Stimulated activated CD4-positive, alpha-beta T cell treated with anti-CD3 and anti-CD28 coated beads, Interleukin-1b, Interleukin-23, amount 100 ng/mL, for 48 hours (primary cell): ENCODE measurements at places on chromosomes 11 and 22.

DNA sequence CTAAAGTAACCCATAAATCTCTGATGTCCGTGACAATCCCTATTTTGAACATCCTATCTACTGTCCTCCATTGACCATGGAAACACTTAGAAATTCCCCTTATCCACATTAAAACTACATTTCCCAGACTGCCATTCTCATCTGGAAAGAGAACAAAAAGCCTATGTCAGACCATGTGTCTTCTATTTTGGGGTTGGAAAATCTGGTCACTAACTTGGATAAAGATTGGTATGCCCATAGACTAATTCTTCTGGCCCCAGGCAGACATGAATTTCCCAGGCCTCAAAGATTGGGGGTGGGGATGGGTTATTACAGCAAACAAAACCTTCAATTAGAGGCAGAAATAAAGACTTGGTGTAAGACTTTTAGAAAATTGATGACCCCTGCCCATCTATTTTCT, 30.9 kb upstream of the CREB3L1 start:
- DNase-seq = no peak

DNA sequence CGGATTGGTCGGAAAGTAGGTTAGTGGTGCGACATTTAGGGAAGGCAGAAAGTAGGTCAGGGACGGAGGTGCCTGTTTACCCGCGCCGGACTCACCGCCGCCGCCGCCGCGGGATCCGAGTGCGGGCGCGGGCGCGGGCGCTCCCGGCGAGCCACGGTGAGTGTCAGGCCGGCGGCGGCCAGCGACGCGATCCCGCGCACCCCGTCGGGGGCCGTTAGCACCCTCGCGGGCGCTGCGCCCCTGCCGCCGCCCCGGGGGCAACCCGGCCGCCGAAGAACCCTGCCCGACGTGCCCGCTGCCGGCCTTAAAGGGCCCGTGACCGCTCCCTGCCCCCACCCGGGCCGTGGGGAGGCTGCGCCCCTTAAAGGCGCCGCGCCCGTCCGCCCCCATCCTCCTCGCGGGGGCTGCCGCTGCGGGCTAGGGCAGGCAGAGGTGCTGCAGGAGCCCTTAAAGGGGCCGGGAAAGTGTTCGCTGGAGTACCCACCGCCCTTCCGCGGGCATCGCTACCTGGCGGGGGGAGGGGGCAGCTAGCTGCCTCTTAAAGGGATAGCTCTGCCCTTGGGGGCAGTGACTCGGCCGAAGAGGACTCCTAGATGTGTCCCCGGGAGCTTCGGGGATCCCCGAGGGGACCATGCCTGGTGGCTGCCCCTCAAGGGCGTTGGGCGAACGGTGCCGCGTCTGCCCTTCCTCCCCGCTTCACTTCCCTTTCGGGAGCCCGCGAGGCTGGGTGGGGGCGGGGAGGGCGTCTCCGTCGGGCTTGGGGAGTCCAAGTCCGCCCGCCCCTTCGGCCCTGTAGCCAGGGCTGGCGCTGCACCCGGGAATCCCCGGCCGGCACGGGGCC, at the start of gene BMAL1:
Gene BMAL1 (plus strand): TSS at position 23 of the 841 bp plus-strand sequence. CDS start 76,519 bp downstream, outside the sequence.
- DNase-seq = peak; percentile 44

GRCh38 chr22:29309332-29310064, 3.0 kb downstream of the GAS2L1 start:
- DNase-seq = no peak

GRCh38 chr11:65429724-65430405, 7.3 kb downstream of the NEAT1 start:
- DNase-seq = peak; percentile 36

- no peak for DNase-seq
Observed at GRCh38 chr11:130188585-130189347, 29.2 kb downstream of the ST14 start.
